Stimulated activated CD4-positive, alpha-beta T cell treated with anti-CD3 and anti-CD28 coated beads, TNF-alpha, amount 100 ng/mL, for 48 hours (primary cell): ENCODE measurements at places on chromosomes 13 and 19.

DNA sequence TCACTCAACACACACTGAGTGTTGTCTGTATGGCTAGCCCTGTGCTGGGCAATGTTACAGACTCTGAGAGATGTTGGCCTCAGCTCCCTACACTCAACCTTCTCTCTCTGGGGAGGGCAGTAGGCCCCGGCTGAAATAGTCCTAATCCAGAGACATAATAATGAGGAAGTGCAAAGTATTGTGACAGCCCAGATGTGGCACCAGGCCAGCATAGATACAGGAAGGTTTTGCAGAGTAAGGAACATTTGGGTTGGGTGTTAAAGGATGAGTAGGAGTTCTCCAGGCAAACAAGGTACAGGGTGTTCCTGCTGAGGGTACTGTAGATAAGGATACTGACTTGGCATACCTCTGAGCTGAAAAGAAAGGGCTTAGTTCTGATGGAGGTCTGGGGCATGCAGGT, 2.4 kb downstream of the LIN7B start:
- DNase-seq, result no peak

- no peak for DNase-seq
Measured at GRCh38 chr13:59178344-59178743, 985.4 kb downstream of the DIAPH3 start.

- DNase-seq, result no peak
Measured at GRCh38 chr13:33250609-33251008, 34.9 kb downstream of the STARD13 start.

DNA sequence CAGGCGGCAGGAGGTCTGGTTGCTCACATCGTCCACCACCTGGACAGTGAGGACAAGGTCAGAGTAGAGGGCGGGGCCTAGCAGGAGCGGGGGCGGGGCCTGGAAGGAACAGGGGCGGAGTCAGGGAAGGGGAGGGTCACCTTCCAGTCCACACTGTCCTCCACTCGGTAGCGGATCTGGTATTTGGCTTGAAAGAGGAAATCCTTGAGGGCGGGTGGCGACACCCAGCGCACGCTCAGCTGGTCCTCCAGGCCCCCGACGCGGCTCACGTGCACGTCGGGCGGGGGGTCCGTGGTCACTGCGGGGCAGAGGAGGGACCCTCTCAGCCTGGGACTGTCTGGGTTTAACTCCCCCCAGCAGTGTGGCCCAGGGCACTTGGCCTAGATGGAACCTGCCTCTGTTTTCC, 8.2 kb downstream of the REX1BD start:
- no peak for DNase-seq

- DNase-seq, result no peak
Measured at GRCh38 chr13:47611664-47612288, 389.3 kb downstream of the SUCLA2 start.

GRCh38 chr13:51856998-51857397, 4.8 kb upstream of the CCDC70 start:
- no peak for DNase-seq

- no peak for DNase-seq
Measured at GRCh38 chr19:53647350-53647749, 15.6 kb downstream of the DPRX start.

DNA sequence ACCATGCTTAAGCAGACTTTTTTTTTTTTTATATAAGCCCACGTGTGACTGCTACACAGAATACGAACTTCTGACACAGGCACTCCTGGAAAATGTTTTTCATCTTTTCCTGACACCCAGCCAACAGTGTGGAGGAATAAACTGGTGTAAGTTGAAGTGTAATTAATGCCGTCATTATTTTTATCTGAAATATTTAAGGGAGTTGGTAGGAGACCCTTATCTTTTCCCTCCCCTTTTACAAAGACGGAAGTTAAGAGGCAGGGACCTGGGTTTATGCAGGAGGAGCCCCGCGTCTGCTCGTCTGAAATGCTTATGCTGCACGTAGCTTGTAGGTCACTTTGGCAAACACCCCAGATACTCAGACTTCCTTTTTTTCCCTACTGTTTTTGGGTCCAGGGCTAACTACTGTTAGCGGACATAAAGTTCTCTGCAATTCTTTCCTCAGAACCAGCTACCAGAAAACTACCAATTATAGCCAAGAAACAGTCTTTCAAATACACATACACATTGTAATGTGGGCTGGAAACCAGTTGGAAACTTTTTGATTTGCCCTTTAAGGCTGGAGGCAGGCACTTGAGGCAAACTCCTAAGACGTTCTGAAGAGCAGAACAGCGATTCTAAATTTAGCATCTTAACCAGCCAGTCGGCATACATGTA, 50.8 kb downstream of the EFNB2 start:
- no peak for DNase-seq

- no peak for DNase-seq
Measured at GRCh38 chr13:20938302-20938701, 35.8 kb upstream of the XPO4 start.

DNA sequence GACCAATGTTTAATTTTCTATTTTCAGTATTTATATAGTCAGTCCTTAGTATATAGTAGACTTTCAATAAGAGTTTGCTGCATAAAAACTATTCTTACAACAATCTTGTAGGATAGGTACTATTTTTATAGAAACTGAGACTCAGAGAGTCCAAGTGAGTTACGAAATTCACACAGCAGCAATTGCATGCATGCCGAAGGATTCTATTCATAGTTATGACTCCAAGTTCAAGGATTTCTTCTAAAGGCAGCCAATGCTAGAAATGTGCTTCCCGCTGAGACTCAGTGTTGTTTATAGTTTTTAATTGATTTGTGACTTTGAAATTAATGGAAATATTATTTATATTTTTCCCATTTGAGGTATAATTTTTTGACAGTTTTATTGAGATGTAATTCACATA, 62.7 kb upstream of the CSNK1A1L start:
- DNase-seq, result no peak

- no peak for DNase-seq
Measured at GRCh38 chr13:85535316-85536084, 263.7 kb downstream of the SLITRK6 start.

GRCh38 chr13:113210833-113211232, 1.4 kb downstream of the CUL4A start:
- DNase-seq, result no peak

- no peak for DNase-seq
Measured at GRCh38 chr13:113839536-113840204, 24.2 kb downstream of the GAS6 start.

- DNase-seq, result no peak
Measured at GRCh38 chr13:52399046-52399445, 6.9 kb downstream of the THSD1 start.

GRCh38 chr19:30799865-30800755, 427.9 kb downstream of the ZNF536 start:
- peak; percentile 5 for DNase-seq

GRCh38 chr13:32823597-32823996, 192.6 kb upstream of the KL start:
- DNase-seq, result no peak

- no peak for DNase-seq
Measured at GRCh38 chr19:13817615-13818371, 22.6 kb downstream of the ZSWIM4 start.

DNA sequence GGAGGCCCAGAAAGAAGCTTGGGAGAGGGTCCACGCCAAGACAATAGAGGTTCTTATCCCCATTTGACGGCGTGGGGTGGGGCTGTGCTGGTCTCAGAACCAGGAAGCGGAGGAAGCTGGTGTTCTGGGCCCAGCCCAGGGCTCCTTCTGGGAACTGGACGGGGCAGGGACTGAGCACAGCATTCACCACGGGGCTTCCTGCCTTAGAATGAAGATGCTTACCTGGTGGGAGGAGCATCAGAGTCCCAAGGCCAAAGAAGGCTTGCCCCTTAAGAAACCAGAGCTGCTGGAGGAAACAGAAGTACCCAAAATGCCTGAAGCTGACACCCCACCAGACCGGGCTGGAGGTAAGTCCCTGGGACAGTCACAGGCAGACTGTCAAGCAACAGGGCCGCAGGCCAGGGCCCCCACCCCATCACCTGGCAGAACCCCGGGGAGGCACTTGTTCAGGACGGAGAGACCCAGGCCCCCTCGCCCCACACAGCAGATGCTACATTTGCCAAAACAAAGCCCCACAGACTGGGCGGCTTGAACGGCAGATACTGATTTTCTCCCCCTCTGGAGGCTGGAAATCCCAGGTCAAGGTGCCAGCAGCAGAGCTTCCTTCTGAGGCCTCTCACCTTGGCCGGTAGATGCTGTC, 17.8 kb upstream of the IGLON5 start:
- DNase-seq, result no peak

DNA sequence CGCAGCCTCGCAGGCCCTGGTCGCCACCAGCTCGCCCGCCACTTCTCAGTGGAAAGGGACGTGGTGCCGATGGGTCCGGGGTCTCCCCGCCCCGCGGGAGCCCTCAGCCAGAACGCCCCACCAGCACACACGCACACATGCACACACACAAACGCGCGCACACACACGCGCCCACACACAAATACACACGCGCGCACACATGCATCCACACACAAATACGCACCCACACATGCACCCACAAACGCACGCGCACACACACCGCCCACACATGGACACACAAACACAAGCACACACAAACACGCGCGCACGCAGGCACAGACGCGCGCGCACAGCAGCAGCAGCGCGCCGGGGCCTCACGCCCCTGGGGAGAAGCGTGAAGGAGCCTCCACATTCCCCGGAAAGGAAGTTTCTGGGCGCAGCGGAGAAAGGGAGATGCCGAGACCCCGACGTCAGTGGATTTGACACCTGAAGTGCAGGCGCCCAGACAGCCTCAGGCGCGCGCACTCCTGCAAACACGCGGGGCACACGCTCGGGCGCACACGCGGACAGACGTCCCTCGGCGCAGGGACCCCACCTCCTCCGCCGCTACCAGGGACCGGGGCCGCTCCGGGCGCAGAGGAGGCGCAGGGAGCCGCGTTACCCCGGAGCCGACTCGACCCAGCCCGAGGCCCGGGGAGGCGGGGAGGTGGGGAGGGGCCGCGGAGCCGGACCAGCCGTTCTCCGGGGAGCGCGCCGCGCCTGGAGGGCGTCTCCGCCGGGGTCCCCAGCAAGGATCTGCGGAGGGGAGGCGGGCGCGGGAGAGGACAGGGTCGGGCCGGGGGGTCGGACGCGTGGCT, 622 bp downstream of the RASA3 start:
- DNase-seq, result no peak

GRCh38 chr13:114064450-114065140, 67.8 kb downstream of the RASA3 start:
- DNase-seq, result no peak

GRCh38 chr13:52034616-52035226, 10.2 kb downstream of the UTP14C start:
- DNase-seq, result no peak

GRCh38 chr19:54462655-54463530, 685 bp downstream of the LENG9 start:
- DNase-seq, result peak; percentile 42

GRCh38 chr13:101614491-101614890, 162.0 kb downstream of the ITGBL1 start:
- no peak for DNase-seq

- no peak for DNase-seq
Measured at GRCh38 chr13:102584434-102584833, 12.4 kb upstream of the TPP2 start.

- DNase-seq, result no peak
Measured at GRCh38 chr19:40191836-40192646, 815 bp downstream of the MAP3K10 start.

DNA sequence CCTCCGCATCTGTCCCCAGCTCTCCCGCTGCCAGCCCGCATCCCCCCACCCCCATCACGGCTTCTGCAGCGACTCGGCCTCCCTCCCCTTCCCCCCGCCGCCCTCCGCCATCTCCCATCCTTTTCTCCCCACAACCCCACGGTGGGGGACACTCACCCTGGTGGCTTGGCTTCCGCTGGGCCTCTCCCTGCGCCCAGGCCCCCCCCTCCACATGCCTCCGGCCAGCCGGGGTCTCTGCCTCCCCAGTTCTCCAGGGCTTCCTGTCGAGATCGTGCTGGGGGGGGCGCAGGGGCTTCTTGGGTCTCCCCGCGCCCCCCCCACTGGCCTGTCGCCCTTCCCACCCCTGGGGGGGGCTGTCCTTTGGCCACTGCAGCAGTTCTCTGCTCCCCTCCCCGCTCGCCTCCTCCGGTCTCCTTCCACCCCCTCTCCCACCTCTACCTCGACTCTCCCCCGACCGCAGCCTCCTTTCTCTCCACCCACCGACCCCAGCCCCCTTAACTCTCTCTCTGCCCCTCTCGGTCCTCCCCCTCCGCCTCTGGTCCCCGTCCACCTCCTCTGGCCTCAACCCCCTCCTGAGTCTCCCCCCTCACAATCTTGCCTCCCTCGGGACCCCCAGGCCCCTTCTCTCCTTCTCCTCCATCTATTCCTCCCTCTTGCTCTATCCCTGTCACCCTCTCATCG, 17.1 kb downstream of the LRRC4B start:
- no peak for DNase-seq
